ENCODE measurements at places on chromosomes 3 and 15. TPM values are rescaled to one million over a fixed set of nuclear protein-coding genes. Genes with fewer than 3 reads are reported as not detected.

DNA sequence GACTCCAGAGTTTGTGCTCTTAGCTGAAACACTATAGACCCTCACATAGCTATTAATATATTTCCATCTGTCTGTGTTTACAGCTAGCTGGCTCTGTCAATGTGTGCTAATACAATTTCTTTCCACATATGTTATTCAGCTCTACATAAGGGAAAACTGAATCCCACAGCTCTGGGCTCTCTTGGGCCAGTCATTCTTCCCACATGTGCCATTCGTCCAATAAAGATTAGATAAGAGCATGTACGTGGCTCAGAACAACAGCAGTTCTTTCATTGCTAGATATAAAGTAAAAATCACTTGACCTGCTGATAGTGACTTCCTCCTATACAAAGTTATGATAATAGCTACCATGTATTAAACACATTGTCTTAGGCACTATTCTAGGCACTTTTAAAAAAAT, 2.8 kb upstream of the ILDR1 start:
- H3K4me1 ChIP-seq: peaks cover 3% of the 10 kb centered on the region
- DNase-seq: no peak
- no peak overlapping the region for H3K4me3 ChIP-seq
- no peak overlapping the region for H3K27ac ChIP-seq
- peaks cover 28% of the 10 kb centered on the region for H3K27me3 ChIP-seq

TNIK gene
- 17.5 TPM for total RNA-seq

GOLGA6L1 gene
- not detected for total RNA-seq

DNA sequence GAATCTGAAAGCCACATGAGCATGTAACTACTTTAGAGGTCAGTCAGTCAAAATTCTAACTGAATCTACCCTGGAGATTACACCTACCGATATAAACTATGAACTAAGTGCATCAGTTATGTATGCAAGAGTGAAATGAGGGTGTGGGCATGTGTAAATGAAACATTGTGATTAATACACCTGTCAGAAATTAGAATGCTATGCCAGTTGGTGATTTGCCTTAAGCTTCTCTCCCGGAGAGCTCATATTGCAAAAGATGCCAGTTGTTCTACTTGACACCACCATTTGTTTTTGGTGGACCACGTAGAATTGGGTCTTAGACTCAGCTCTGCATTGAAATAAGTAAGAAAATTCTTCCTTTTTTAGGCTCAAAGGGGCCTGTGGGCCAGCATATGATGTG, 91.0 kb upstream of the KBTBD8 start:
- no peaks in the 10 kb centered on the region for H3K36me3 ChIP-seq
- H3K27ac ChIP-seq: no peak overlapping the region
- no peak for DNase-seq
- H3K4me1 ChIP-seq: no peaks in the 10 kb centered on the region
